ENCODE measurements at places on chromosomes 16 and 17.

DNA sequence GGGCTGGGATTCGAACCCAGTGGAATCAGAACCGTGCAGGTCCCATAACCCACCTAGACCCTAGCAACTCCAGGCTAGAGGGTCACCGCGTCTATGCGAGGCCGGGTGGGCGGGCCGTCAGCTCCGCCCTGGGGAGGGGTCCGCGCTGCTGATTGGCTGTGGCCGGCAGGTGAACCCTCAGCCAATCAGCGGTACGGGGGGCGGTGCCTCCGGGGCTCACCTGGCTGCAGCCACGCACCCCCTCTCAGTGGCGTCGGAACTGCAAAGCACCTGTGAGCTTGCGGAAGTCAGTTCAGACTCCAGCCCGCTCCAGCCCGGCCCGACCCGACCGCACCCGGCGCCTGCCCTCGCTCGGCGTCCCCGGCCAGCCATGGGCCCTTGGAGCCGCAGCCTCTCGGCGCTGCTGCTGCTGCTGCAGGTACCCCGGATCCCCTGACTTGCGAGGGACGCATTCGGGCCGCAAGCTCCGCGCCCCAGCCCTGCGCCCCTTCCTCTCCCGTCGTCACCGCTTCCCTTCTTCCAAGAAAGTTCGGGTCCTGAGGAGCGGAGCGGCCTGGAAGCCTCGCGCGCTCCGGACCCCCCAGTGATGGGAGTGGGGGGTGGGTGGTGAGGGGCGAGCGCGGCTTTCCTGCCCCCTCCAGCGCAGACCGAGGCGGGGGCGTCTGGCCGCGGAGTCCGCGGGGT, at the start of gene CDH1:
CDH1 (plus strand) TSS at position 247 of the 684 bp plus-strand sequence; CDS start at position 371, 124 bp downstream.
- DNase-seq = no peak

GRCh38 chr16:66469947-66470546, 43.0 kb downstream of the BEAN1 start:
- DNase-seq = no peak

DNA sequence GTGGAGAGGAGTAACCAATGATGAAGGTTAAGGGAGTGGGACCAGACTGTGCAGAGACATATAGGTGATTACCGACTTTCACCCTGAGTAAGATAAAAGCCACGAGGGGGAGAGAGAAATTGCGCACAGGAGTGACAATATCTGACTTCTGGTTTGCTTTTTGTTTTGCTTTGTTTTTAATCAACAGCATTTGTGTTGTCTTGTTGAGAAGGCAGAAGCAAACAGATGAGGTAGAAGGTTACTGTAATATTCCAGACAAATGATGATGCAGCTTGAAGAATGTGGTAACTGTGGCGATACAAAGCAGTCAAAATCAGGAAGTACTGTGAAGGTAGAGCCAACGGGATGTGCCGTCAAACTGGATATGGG, 7.5 kb downstream of the PELP1 start:
- no peak for DNase-seq

GRCh38 chr17:63419949-63420867, 25.9 kb downstream of the CYB561 start:
- DNase-seq = no peak

DNA sequence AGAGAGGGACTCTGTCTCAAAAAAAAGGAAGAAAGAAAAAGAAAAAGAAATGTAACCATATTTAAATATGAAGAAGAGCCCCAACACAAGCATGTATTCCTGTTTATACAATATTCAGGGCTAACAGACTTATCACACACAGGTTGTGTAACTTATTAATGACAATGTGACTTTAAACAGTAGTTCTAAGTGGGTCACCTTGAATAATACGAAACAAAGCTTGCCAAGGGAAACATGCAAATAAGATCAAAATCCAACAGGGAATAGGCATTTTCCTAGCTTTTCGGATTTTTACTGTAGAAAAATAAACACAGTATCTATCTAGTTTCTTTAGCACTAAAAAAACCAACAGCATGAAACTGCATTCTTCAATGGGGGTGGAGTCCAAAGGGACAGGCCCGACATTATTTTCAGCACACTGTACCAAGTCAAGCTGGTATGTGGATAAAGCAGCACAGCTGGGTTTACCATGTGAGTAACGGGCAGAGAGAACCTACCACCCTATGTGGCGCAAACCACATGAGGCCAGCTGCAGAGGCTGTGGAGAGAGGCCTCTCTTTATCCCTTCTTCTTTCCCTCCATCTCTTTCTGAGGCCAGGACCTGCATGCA, 45.3 kb downstream of the TOM1L2 start:
- DNase-seq = no peak

- no peak for DNase-seq
Observed at GRCh38 chr16:77977339-77977738, 45.0 kb upstream of the CLEC3A start.

- no peak for DNase-seq
Observed at GRCh38 chr17:44830359-44831288, 537 bp upstream of the GJC1 start.

DNA sequence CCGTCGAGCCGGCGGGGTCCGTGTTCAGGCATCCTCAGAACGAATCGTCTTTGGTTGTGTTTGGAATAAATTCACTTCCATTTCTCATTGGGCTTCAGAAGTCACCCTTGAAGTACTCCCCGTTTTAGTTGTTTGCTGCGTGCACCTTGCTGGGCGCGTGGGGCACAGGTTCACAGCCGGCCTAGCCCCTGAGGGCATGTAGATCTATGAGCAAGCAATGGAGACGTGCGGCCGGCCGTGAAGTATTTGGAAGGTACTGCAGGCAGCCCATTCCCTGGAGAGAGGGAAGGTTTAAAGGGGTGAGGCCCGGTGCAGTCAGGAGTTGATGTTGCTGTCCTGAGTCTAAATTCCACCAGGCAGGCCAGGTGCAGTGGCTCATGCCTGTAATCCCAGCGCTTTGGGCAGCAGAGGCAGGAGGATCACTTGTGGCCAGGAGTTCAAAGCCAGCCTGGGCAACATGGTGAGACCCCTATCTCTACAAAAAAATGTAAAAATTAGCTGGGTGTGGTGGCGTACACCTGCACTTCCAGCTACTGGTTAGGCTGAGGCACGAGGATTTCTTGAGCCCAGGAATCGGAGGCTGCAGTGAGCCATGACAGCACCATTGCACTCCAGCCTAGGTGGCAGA, 714 bp downstream of the ACSF3 start:
- DNase-seq = no peak

DNA sequence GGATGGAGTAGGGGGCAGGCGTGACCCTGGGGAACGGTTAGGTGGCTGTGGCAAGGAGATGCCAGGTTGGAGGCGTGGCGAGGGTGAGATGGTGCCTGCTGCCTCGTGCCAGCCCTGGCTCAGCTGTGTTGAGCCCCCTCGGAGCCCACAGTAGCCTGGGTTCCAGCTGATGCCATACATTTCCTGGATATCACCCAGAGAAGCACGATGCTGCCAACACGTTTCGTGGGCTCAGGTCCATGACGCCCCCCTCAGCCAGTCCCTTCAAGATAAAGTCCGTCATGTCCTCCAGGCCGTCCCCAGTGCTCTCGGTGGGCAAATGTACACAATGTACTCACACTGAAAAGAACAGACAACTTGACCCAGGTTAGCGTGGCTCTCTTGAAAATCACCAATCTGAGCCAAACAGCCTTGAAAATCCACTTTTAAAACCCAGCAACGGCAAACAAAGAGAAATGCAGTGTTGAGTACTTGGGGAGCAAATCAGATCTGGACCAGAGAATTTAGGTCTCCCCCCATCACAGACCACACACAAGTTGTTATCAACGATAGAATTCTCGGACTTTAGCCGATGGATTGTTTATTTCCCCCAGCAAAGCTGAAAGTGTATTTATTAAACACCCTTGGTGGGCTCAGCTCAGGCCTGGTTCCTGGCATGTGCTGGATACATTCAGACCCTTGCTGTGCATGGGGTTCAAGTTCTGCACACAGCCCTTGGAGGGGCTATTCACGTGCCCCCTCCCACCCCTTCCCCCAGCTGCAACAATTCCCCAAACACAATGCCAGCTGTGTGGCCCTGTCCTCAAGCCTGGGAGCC, 102.8 kb upstream of the PLCG2 start:
- DNase-seq = no peak

DNA sequence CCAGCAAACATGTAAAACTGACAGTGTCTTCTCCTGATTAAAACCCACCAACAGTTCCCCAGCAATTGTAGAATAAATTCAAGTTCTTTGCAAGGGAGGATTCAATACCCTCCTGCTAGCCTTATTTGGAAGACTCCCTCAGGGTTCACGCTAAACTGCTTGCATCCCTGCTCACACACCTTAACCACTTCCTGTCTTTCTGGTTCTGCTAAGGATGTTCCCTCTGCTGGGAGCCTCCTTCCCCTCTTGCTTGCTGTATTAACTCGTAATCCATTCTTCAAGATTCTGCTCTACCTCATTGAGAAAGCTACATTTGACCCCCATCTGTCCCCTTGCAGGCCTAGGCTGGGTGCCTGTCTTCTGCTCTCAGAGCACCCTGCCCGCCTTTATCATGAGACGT, 2.3 kb upstream of the SHISA6 start:
- no peak for DNase-seq

DNA sequence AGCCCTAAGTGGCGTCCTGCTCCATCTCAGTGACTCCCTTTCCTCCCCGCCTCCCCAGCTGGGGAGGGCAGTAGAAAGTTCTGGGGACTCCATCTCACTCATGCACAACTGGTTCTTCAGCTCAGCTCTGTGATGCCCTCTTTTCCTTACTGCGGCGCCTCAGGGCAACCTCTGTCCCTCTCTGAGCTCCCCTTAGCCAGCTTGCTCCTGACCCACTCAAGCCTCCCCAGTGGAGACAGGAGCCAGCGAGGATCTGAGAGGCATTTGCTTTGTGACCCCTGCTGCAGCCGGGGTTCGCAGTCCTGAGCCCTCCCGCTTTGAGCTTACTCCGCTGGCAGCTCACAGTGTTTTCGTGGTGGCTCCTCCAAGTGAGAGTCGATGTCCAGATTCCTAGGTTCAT, 6.2 kb upstream of the MRC2 start:
- DNase-seq = no peak

DNA sequence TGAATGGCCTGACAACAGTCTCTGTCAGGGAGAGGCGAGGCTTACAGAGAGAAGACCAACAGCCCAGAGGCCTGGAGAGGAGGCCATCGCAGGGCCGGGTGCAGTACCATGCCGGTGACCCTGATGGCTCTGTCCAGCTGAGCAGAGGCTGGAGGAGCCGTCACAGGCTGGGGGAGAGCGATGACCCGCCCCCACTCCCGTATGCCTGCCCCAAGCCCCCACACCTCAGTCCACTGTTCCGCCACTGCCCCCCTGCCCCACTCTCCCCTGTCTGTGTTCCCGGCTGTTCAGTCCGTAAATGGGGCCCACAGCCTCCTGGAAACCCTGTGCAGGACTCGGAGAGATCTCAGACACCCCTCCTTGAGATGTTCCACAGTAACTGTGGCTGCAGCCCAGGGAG, 12.8 kb upstream of the FAM83G start:
- DNase-seq = no peak

GRCh38 chr16:83781-84615, 6.0 kb downstream of the MPG start:
- no peak for DNase-seq

DNA sequence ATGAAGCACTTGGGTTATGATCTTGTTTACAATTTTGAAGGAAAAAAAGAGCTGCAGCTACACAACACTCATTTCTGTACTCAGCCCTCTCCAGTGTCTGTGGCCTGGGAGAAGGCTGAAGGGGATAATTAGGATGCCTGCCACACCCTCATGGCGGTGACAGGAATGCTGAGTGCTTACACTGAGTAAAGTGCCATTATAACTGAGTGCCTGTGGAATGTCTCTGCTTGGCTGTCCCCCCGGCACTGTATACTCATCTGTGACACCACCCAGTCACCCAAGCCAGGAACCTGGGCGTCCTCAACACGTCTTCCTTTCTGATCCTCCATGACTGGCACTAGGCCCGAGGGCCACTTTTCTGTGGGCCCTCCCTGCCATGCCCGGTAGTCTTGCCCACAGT, 3.5 kb upstream of the MRPL38 start:
- DNase-seq = no peak

GRCh38 chr16:4019371-4019791, 96.9 kb downstream of the ADCY9 start:
- no peak for DNase-seq

DNA sequence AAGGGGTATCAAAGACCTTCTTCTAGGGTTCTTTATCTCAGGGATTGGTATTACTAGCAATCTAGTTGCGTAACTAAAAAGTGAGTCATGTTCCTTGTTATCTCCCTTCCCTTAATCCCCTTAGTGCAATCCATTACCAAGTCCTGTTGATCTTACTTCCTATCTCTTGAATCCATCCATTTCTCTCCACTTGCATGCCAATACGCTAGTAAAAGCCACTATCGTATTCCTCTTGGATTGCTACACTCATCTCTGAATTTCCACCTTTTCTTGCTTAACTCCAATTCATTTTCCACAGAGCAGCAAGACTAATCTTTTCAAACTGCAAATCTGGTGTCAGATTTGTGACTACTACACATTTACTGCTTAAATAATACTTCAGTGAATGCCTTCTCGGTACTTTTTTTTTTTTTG, 1.8 kb upstream of the ADAT1 start:
- no peak for DNase-seq

GRCh38 chr17:73465953-73466230, 154.1 kb upstream of the CDC42EP4 start:
- DNase-seq = no peak

DNA sequence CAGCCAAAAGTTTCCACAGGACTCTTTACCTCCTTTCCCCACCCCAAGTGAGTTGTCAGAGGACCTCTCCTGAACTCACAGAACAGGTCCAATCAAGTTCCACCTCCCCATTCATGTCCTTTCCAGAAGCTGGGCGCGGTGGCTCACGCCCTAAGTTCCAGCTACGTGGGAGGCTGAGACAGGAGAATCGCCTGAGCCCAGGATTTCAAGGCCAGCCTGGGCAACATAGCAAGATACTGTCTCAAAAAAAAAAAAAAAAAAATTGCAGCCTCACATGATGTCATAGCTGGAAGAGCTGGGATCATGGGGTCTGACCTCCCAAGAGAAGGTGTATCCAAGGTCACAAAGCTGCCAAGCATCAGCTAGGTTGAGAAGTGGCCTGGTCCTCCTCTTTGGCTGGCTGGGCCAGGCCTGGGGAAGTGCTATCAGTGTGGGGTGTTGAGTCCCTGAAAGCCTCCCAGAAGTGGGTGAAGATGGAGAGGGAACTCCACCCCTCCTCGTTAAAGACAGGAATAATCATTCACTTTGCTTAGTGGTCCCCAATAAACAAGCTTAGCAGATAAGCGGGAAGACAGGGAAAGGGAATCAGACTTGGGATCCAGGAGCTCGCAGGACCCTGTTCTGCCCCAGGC, 5.5 kb upstream of the MNT start:
- DNase-seq = no peak

DNA sequence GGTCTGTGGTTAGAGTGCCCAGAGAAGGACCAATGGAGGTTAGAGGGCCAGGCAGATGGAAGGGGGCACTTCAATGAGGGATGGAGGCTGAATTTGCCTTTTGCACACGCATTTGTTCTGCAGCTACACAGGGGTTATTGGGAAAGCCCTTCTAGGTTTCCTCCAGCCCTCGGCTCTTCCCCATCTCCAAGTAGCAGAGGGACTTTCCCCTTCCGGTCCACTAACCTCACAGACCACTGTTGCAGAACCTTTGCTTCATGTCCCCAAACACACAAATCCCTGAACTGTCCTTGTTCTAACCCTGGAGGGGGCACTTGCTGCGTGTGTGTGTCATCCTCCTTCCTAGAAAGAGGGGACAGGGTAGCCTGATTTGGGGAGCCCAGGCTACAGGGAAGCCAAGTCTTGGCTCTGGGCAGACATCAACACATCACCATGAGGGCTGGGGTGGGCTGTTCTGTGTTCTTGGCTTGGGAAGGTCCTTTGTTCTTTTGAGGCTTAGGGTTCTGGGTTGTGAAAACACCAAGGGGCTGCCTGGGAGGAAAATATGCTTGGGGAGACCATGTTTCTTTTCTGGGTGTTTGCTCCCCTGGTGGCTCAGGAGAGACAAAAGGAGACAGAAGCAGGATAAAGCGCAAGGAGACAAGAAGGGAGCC, 7.3 kb upstream of the NR1D1 start:
- DNase-seq = no peak
